WTC11 (cell line): ENCODE measurements at places on chromosomes 3 and 15. TPM values are rescaled to one million over a fixed set of nuclear protein-coding genes. Genes with fewer than 3 reads are reported as not detected.
A peak's percentile ranks its signal among the peaks of the same experiment; 100 is the strongest.

GRCh38 chr3:114800272-114801031 is 346.6 kb downstream of the ZBTB20 start:
- H3K27me3 ChIP-seq = no peaks in the 10 kb centered on the region
- peaks cover 11% of the 10 kb centered on the region for H3K4me1 ChIP-seq
- no peak overlapping the region for H3K27ac ChIP-seq
- no peaks in the 10 kb centered on the region for H3K36me3 ChIP-seq
- H3K4me3 ChIP-seq = no peak overlapping the region
- DNase-seq = no peak

GRCh38 chr3:23778446-23778845 is 27.3 kb upstream of the UBE2E1 start:
- H3K36me3 ChIP-seq = no peaks in the 10 kb centered on the region
- H3K27ac ChIP-seq = no peak overlapping the region
- no peaks in the 10 kb centered on the region for H3K27me3 ChIP-seq
- H3K4me1 ChIP-seq = 0 out of 2 replicates have a peak, but pooled peaks cover 6% of the 10 kb centered on the region

- DNase-seq = no peak
- H3K27ac ChIP-seq = no peak overlapping the region
- no peaks in the 10 kb centered on the region for H3K36me3 ChIP-seq
Measured at GRCh38 chr15:33026614-33027013, 167.9 kb downstream of the FMN1 start.

DNA sequence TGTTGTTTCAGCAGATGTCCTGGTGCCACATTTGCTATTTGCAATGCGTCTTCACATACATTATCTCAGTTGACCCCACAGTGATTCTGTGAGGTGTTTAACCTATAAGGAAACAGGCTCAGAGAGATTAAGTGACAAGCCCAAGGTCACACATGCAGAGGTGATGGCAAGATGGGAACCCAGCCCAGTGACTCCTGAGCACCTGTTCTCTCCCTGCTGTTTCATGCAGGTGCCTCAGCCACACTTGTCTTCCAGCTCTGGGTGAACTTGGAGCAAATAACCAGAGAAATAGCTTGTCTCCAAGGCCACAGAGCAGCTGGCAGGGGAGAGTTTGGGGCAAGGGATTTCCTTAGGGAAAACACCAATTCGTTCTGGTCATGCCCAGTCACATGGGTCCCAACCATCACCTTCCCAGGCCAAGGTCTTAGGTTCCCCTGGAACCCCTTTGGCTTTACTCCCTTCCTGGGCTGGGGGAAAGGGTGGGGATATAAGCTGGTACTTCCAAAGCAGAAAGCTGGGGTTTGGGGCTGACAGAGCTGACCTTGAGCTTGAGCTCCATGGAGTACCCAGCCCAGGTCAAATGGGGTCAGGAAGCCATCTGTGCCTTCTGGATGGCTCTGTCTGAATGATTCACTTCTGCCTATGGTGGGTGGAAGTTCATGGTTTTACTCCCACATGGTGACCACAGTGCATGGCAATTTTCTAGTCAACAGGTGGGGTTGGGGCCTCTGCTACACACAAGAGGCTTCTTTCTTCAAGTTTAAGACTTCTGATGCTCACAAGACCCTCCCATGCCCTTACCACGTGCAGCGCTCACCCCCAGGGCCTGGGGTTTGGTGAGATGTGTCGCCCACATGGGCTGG is 22.4 kb downstream of the LIPC start:
- no peak overlapping the region for H3K4me3 ChIP-seq
- no peak overlapping the region for H3K27ac ChIP-seq
- no peaks in the 10 kb centered on the region for H3K36me3 ChIP-seq
- no peaks in the 10 kb centered on the region for H3K27me3 ChIP-seq
- no peak for DNase-seq

GRCh38 chr3:72590732-72591221 is 257.5 kb downstream of the SHQ1 start:
- peak; percentile 30 for DNase-seq
- H3K4me1 ChIP-seq = peaks cover 38% of the 10 kb centered on the region
- H3K36me3 ChIP-seq = no peaks in the 10 kb centered on the region
- H3K4me3 ChIP-seq = no peak overlapping the region; the same call in 1 of the 2 replicates
- peaks cover 27% of the 10 kb centered on the region for H3K27me3 ChIP-seq
- no peak overlapping the region for H3K27ac ChIP-seq

- H3K27me3 ChIP-seq = no peaks in the 10 kb centered on the region
- H3K4me3 ChIP-seq = no peak overlapping the region
- peaks cover 8% of the 10 kb centered on the region for H3K4me1 ChIP-seq
- H3K27ac ChIP-seq = no peak overlapping the region
- DNase-seq = no peak
Measured at GRCh38 chr3:64278625-64279024, 53.4 kb upstream of the PRICKLE2 start.

- peak within 1 kb of the TSS; percentile 87 for H3K4me3 ChIP-seq
- peaks cover 43% of the 10 kb centered on the region for H3K4me1 ChIP-seq
Measured at GRCh38 chr3:42653560-42654330, at the start of gene ZBTB47. Gene ZBTB47, plus strand, starts transcription at chr3:42653697. Its CDS starts 4,659 bp downstream, at chr3:42658356.

- H3K36me3 ChIP-seq = no peaks in the 10 kb centered on the region
- peaks cover 22% of the 10 kb centered on the region for H3K4me1 ChIP-seq
- no peaks in the 10 kb centered on the region for H3K27me3 ChIP-seq
- H3K4me3 ChIP-seq = no peak overlapping the region
- no peak overlapping the region for H3K27ac ChIP-seq
Measured at GRCh38 chr3:128190501-128190900, 37.2 kb downstream of the EEFSEC start.

DNA sequence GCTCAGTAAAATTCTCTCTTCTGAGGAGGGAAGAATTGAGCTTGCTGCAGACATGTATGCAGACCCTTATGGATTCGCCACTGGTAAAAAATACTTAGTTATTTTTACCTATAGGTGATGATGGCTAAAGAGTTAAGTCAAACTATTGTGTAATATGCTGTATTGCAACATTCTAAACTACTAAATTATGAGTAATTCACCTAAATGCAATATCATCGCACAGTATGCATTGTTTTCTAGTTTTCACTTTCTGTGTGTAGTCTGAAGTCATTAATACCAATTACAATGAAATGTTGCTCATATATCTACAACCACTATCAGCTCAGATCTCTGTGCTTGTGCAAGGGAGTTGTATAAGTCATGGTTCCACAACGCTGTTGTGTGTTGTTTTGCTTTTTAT is 48.7 kb upstream of the ROBO2 start:
- H3K4me3 ChIP-seq = no peak overlapping the region
- no peak for DNase-seq
- H3K4me1 ChIP-seq = peaks cover 18% of the 10 kb centered on the region

The HCLS1 gene
- 1.9 to 2.7 TPM (median 2.6 TPM) in 3 replicates for total RNA-seq

- H3K4me3 ChIP-seq = no peak overlapping the region
- peaks cover 3% of the 10 kb centered on the region; the same call in 1 of the 2 replicates for H3K27me3 ChIP-seq
- H3K27ac ChIP-seq = no peak overlapping the region
- peaks cover 2% of the 10 kb centered on the region; the same call in 1 of the 2 replicates for H3K36me3 ChIP-seq
- no peaks in the 10 kb centered on the region for H3K4me1 ChIP-seq
Measured at GRCh38 chr3:46455231-46456115, 9.2 kb downstream of the LTF start.

The DOCK3 gene
- 5.2 to 5.6 TPM (median 5.5 TPM) in 3 replicates for total RNA-seq

The RNU5B-1 gene
- 9.7 to 10.4 TPM in 2 of 3 replicates, not detected in the other for total RNA-seq

DNA sequence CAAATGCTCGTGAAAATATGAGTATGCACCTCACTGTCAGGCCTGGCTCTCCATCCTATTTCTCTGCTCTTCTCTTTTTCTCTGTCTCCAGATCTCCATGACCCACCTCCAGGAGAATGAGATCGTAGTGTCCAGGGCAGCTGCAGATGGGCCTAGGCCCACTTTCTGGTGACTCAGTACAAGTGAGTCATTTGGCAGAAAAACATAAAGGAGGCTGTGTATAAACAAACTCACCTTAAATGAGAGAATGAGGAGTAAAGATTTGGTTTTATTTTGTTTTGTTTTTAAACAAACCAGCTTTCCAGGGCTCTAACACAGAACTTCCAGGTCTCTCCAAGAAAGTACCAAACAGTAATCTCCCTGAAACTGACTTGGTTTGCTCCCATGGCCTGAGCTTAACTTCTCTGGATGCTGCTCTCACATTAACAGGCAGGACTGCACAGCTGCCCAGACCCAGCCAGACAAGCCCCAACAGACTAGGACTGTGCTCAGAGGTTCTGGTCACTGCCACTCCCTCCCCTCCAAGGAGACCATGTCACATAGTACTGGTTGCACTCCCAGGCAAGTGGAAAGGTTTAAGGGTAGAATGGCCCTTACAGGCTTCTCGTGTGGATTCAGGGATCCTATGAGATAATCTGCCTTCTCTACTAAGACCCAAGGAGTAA is 1.5 kb upstream of the HEG1 start:
- H3K4me1 ChIP-seq = peaks cover 43% of the 10 kb centered on the region
- H3K27ac ChIP-seq = no peak overlapping the region
